Forelimb muscle (tissue), 1 donor: ENCODE measurements at places on chromosomes 2 and 18. TPM values are rescaled to one million over a fixed set of nuclear protein-coding genes. Genes with fewer than 3 reads are reported as not detected.

GRCh38 chr2:235352541-235352940 lies 141.3 kb upstream of the AGAP1 start:
- no peak for DNase-seq

DNA sequence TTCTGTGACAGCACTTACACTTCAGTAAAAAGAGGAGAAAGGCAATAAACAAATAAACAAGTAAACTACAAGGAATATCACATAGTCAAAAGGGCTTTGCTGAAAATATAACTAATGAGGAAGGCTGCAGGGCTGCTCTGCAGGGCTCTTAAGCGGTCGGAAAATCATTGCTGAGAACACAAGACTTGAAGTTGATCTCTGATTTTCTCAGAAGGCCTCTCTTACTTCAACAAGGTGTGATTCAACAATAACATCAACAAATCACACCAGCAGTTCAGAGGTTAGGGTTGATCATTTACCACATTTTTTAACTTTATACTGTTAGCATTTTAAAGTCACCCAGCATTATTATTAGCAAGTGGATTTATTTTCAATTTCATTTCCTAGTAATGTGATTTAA lies 215.6 kb downstream of the ARHGAP15 start:
- no peak for DNase-seq

DNA sequence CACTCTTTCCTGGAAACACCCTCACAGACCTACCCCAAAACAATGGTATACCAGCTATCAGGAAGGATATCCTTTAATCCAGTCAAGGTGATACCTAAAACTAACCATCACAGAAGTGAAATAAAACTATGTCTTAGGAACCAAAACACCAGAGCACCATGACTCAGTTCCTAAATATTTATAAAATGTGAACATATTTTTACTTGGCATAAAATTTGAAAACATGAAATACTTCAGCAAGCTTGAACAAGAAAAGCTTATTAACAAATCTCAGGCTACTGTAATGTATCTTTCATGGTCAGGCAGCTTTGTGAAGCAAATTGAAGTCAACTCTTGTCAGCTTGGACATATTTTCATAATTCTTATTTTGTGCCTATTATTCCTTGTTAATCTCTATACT lies 440.8 kb upstream of the CDH20 start:
- DNase-seq = no peak

DNA sequence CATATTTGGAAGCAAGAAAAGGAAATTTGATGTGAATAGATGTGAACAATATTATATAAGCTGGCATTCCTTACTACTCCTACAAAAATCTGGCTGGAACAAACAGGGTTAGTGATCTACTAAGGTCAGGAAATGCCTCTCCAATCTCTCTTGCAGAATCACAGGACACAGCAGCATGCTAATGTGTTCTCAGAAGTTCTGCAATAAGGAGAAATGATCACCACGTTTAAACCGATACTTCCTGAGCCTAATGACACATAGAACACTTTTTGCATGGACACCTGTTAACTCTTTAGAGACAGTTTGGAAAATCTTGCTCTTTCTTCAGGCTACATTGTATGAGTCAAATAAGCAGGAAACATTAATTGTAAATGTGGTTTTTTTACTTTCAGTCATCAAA lies 89.6 kb upstream of the MAP3K20 start:
- no peak for DNase-seq

DNA sequence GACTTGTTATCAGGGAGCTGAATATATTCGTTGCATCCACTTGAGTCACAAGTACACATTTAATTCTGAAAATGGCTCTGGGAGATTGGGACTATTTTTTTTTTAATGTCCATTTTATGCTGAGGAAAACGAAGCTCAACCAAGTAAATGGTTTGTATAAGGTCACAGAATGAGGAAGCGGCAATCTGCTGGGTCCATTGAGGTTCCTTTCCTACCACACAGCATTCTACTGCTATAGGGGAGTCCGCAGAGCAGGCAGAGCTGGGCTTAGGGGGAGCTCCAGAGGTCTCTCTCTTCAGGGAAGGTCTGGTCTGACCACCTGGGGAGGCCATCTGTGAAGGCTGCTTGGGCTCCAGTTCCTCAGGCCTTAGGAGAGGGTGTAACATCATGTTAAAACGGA lies 77.9 kb downstream of the MCFD2 start:
- no peak for DNase-seq

DNA sequence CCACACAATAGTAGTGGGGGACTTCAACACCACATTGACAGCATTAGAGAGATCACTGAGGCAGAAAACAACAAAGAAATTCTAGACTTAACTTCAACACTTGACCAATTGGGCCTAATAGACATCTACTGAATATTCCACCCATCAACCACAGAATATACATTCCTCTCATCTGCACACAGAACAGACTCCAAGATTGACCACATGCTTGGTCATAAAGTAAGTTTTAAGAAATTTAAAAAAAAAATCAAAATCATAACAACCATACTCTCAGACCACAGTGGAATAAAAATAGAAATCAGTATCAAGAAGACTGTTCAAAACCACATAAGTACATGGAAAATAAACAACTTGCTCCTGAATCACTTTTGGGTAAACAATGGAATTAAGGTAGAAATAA lies 9.0 kb upstream of the FLACC1 start:
- DNase-seq = no peak

DNA sequence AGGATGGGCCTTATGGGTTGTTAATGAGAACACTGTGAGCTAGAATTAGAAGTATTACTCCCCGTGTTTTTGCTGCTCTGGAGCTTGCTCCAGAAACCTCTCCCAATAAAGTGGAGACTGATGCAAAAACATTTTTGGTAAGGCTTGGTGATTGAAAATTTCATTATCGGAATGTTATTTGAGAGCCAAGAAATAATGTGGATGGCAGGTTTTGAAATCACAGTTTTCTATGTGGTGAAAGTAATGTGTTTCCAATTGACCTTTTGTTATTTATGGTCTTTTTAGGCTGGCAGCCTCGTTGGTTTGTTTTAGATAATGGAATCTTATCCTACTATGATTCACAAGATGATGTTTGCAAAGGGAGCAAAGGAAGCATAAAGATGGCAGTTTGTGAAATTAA lies 5.1 kb downstream of the PLEKHA3 start:
- no peak for DNase-seq

Gene NCL
- polyA plus RNA-seq = 593 TPM

Gene SLC23A3
- polyA plus RNA-seq = 1.3 TPM

Gene DSC2
- 10.1 TPM for polyA plus RNA-seq

Gene EHD3
- 3.7 TPM for polyA plus RNA-seq
